ENCODE measurements at places on chromosomes 1 and 21. TPM values are rescaled to one million over a fixed set of nuclear protein-coding genes. Genes with fewer than 3 reads are reported as not detected.

The UBL4B gene
- not detected for total RNA-seq

The ACAP3 gene
- total RNA-seq, result 65.2 TPM

The ATP5IF1 gene
- 204 TPM for total RNA-seq

The FCRL5 gene
- total RNA-seq, result 0.11 TPM

The ARMH1 gene
- total RNA-seq, result 88.4 TPM

The ADCY10 gene
- not detected for total RNA-seq

The LAX1 gene
- total RNA-seq, result 15.5 TPM

The IQCC gene
- 6.1 TPM for total RNA-seq

The CCDC185 gene
- not detected for total RNA-seq

The LPAR3 gene
- 0.94 TPM for total RNA-seq

The ERG gene
- not detected for total RNA-seq

The CD1E gene
- total RNA-seq, result not detected

GRCh38 chr21:42983103-42983502, 8.7 kb downstream of the PKNOX1 start:
- H3K36me3 ChIP-seq, result peaks cover 12% of the 10 kb centered on the region
- H3K27me3 ChIP-seq, result no peaks in the 10 kb centered on the region
- H3K4me3 ChIP-seq, result no peak overlapping the region
- H3K27ac ChIP-seq, result peak overlapping the region; percentile 39

DNA sequence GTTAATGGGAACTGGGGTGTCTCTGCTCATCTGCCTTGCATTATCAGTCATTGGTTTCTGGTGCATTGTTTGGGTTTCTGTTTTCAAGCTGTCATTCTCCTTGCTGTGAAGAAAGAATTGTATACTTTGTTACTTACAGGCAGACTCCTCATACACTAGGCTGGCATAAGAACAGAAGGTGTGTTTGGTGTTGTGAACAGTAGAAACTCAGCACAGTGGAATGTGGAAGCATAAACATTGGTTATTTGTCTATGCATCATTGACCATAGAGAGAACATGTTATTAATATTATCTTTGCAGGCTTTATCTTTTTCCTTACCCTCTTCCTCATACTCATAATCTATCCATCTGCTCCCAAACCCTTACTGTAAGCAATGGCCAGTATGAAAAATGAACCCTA, 18.2 kb downstream of the C1orf87 start:
- no peaks in the 10 kb centered on the region for H3K27me3 ChIP-seq
- H3K27ac ChIP-seq, result no peak overlapping the region
- H3K4me3 ChIP-seq, result no peak overlapping the region
- no peak for DNase-seq

DNA sequence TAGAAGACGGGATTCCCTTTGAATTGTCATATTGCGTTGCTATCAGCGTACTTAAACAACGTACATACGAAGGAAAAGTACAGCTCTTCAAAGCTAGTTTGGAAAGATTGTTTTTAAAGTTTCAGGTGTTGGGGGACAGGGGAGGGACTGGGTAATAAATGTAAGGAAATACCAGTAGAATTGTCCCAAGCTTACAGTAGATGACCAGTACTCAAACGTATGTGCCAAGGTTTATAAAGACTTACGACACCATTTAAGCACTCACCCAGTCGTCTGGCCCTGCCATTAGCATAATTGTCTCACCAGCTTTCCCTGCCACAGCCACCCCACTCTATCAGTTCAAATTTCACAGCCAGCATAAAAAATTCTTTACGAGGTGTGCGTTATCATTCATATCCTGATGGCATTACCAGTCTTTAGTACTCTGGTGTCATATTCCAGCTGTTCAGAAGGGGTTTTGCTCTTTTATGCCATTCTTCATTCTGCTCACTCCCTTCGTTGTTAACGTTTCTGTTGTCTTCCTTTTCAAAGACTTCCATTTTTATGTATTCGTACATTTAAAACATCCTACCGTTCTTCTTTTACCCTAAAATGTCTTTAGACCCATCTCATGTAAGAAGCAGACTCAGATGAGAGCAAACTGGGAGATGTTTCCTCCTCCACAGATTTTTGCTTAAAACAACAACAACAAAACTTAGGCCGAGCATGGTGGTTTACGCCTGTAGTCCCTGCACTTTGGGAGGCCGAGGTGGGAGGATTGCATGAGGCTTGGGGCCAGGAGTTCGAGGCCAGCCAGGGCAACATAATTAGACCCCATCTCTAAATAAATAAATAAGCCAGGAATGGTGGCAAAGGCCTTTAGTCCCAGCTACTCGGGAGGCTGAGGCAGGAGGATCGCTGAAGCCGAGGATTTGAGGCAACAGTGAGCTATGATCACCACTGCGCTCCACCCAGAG, 1.0 kb upstream of the HP1BP3 start:
- peak overlapping the region; percentile 97 for H3K27ac ChIP-seq
- H3K4me1 ChIP-seq, result peaks cover 27% of the 10 kb centered on the region
- DNase-seq, result no peak
- no peaks in the 10 kb centered on the region for H3K27me3 ChIP-seq

DNA sequence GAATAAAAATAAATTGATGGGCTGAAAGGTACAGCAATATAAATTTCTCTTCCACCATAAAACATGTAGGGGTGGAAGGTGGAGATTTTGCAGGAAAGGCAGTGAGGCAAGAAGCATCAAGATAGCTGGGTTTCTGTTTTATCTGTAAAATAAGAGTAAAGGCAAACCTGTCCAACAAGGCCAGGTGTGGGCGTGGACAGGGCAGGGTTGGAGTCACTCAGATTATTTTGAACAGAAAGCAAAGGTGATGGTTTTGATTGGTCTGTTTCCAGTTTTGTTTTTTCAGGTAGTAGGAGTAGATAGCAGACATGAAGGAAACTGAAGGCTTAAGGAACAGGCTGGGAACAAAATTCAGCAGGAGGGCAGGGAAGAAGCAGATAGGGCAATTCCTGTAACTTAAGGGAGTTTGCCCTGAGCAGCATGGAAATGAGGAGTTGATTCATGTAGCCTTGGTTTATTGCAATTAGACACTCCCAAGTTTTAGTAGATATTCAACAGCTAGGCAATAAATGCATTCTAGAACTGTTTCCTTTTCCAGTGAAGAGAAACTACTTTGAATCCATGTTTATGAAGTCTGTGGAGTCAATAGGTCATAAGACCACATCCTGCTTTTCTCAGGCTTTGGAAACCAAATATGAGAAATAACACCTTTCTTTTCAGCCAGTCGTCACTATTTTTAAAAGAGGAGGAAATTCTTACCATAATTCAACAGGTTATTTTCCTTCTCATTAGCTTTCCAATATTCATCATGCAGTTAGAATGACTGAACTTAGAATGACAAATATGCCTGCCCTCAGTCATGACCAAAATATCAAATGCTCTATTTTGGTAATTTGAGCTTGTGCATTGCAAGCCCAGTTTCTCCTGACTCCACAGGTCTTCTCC, 38.7 kb upstream of the CD55 start:
- no peak for DNase-seq
- no peaks in the 10 kb centered on the region for H3K27me3 ChIP-seq
- peaks cover 70% of the 10 kb centered on the region for H3K4me1 ChIP-seq
- H3K27ac ChIP-seq, result peak overlapping the region; percentile 37

DNA sequence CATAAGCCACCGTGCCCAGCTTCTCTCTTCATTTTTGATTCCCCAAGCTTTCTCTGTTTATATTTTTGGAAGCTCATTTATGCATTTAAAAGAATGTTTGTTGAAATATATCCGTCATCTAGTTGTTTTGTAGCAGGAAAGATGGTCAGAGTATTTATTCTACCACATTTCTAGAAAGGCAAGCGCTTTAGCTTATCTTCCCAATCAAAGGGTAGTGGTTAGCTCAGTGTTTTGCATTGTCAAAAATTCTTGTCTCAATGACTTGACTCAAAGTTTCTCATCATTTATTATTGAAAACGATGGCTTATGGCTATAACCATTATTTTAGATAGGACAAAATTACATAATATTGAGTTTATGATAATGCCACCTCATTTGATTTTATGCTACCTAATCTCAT, 116.1 kb upstream of the ZP4 start:
- DNase-seq, result no peak
- no peaks in the 10 kb centered on the region for H3K36me3 ChIP-seq
- H3K4me3 ChIP-seq, result no peak overlapping the region
- no peaks in the 10 kb centered on the region for H3K27me3 ChIP-seq
- H3K27ac ChIP-seq, result no peak overlapping the region

- H3K4me3 ChIP-seq, result no peak overlapping the region
- DNase-seq, result no peak
- peaks cover 4% of the 10 kb centered on the region for H3K27me3 ChIP-seq
- no peaks in the 10 kb centered on the region for H3K4me1 ChIP-seq
Observed at GRCh38 chr1:203935321-203935720, 73.9 kb downstream of the SNRPE start.

GRCh38 chr1:87203904-87204303, 124.8 kb upstream of the LMO4 start:
- H3K36me3 ChIP-seq, result no peaks in the 10 kb centered on the region
- DNase-seq, result no peak
- H3K27ac ChIP-seq, result no peak overlapping the region
- peaks cover 48% of the 10 kb centered on the region for H3K27me3 ChIP-seq

DNA sequence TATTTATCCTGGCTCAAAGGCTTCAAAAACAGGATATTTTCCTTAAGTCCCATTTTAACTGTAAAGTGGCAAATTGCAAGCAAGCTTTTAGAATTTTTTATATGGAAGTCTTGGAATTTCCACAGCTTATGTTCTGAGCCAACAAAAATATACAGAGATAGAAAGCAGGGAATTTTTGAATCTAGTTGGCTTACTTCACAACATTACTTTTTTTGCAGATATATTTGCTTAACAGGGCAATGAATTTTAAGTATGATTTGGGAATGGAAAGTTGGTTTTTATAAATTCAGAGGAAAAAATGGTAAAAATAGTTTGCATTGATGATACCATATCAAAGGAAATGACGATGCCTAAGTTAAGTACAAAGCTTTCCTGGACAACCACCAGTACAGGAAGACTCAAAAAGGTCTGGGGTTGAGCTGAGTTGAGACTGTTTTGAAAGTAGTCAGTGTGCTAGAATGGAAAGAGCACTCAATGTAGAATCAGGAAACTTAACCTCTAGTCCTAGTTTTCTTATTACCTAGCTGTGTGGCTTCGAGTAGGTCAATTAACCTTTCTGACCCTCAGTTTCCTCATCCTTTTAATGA, 11.0 kb upstream of the VCAM1 start:
- no peak overlapping the region for H3K27ac ChIP-seq
- H3K36me3 ChIP-seq, result peaks cover 19% of the 10 kb centered on the region
- H3K4me1 ChIP-seq, result peaks cover 41% of the 10 kb centered on the region
- DNase-seq, result no peak

DNA sequence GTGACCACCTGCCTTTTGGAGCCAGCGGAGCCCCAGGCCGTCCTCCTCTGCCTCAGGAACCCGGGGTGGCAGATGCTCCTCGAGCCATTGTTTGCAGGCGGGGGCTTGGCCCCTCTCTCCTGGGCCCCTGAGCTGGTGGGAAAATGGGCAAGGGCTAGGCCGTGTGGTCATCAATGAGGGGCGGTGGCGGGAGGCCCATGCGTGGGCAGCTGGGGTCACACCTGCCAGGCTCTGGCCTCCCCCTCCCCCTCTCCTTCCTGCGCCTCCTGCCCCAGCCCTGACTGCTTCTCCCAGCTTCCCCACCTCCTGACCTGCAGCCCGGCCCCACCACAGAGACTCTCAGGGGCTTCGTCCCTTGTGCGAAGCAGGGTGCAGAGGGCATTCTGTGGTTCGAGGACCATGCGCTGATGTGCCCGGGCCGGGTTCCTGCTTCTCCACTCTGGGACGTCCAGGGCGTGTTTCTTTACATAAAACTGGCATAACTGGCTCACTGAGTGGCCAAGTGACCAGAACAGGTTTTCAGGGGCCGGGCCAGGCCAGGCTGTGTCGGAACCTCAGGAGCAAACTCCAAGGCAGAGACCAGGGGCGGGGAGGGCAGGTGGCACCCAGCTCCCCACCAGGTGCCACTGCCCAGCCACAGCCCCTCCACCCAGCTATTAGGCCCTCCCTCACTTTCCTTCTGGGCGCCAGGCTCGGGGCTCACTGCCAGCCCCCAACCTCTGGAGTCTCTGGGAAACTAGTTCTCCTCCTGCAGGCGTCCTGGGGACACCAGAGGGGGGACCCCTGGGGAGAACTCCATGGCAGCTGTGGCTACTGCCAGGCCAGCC, 9.3 kb downstream of the SAMD11 start:
- no peaks in the 10 kb centered on the region for H3K36me3 ChIP-seq
- H3K27me3 ChIP-seq, result peaks cover 18% of the 10 kb centered on the region
- no peak overlapping the region for H3K27ac ChIP-seq

GRCh38 chr1:45116820-45117219, 89.6 kb downstream of the ZSWIM5 start:
- H3K36me3 ChIP-seq, result no peaks in the 10 kb centered on the region
- H3K4me3 ChIP-seq, result no peak overlapping the region
- H3K4me1 ChIP-seq, result peaks cover 8% of the 10 kb centered on the region
- no peaks in the 10 kb centered on the region for H3K27me3 ChIP-seq
- no peak overlapping the region for H3K27ac ChIP-seq

DNA sequence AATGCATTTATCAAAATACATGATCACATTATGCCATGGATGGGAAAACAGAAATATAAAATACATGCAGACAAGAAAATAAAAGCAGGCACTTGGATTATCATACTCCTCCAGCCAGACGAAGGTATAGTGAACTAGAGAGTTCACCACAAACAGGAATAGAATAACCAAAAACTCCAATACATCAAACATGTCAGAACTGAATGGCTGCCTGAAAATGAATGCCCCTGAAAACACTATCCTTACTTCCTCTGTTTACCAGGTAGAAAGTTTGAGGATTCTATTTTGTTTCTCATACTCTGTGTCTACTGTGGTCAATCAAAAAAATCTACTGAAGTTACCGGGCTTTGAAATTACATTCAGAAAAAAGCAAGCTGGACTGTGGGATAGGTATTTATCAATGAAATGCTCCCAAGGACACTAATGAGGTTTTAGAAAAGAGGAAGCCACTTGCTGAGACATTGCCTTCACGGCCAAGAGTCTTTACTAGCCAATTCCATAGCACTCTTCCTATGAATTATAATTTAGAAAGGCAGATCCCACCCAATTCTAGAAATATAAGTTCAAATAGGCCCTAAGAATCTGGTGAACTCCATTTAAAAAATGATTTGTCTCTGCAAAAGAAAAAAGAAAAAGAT, 197.7 kb downstream of the SMYD3 start:
- H3K27me3 ChIP-seq, result no peaks in the 10 kb centered on the region
- no peaks in the 10 kb centered on the region for H3K4me1 ChIP-seq
- H3K27ac ChIP-seq, result no peak overlapping the region
- no peak for DNase-seq
